Sigmoid colon (tissue), 7 donors: ENCODE measurements at places on chromosomes 1 and 21. TPM values are rescaled to one million over a fixed set of nuclear protein-coding genes. Genes with fewer than 3 reads are reported as not detected.

DNA sequence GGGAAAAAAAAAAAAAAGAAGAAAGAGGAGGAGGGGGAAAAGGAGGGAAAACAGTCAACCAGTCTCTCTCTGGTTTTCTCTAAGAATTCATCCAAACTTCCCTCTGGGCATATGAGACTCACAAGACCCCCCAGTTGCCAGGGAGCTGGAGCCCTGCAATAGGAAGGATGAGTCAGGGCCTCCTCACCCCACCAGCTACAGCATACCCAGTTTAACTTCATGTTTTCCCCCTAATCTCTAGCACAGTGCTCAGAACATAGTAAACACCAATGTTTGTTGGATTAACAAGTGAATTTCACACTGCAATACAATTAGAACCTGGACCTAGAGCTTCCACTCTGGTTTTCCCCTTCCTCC lies 7.8 kb downstream of the F11R start:
- H3K4me3 ChIP-seq, result no peak overlapping the region
- no peaks in the 10 kb centered on the region for H3K4me1 ChIP-seq
- peak overlapping the region; percentile 59 for H3K27ac ChIP-seq
- H3K27me3 ChIP-seq, result no peaks in the 10 kb centered on the region

DNA sequence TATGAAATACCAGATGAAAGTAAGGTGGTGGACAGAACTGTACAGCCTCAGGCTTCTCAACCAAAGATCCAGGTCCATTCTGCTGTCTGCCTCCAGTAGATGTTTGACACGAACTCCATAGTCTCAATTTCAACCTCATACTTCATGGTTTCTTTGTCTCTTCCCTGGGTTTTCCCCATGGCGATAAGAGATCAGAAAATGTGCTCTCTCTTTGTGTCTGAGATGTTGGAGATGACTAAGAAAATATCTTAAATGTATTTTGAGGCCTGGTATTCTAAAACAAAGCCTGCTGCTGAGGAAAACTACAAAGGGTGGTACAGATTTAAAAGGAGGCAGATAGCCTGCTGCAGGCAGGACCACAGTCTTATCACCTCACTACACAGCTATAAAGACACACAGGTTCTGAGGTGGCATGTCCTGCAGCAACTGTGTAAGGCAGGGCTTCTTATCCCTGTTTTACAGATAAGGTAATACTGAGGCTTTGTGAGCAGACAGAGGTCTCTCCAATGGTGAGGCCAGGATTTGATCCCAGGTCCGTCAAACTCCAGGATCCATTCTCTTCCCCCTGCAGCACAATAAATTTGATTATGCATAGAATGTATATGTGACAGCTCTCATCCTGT lies 40.0 kb upstream of the CACNA1E start:
- no peaks in the 10 kb centered on the region for H3K36me3 ChIP-seq
- H3K4me3 ChIP-seq, result no peak overlapping the region
- no peak for DNase-seq
- no peaks in the 10 kb centered on the region for H3K27me3 ChIP-seq

GRCh38 chr1:247104965-247105364 lies 809 bp upstream of the ZNF669 start:
- peak overlapping the region; percentile 76 for H3K4me3 ChIP-seq
- H3K36me3 ChIP-seq, result peaks cover 20% of the 10 kb centered on the region
- H3K4me1 ChIP-seq, result peaks cover 22% of the 10 kb centered on the region
- H3K27me3 ChIP-seq, result no peaks in the 10 kb centered on the region
- no peak for DNase-seq
- H3K27ac ChIP-seq, result peak overlapping the region; percentile 88

- no peaks in the 10 kb centered on the region for H3K36me3 ChIP-seq
- DNase-seq, result no peak
- H3K27ac ChIP-seq, result no peak overlapping the region
- H3K4me3 ChIP-seq, result no peak overlapping the region
- peaks cover 25% of the 10 kb centered on the region for H3K4me1 ChIP-seq
- no peaks in the 10 kb centered on the region for H3K27me3 ChIP-seq
Measured at GRCh38 chr1:94806441-94806871, 13.7 kb upstream of the SLC44A3 start.

- H3K36me3 ChIP-seq, result no peaks in the 10 kb centered on the region
- no peak overlapping the region for H3K4me3 ChIP-seq
- peaks cover 81% of the 10 kb centered on the region for H3K4me1 ChIP-seq
- no peak for DNase-seq
Measured at GRCh38 chr1:164716992-164717703, 158.2 kb downstream of the PBX1 start.

Gene OR2T2
- not detected for total RNA-seq

Gene CEP350
- 45.2 TPM for total RNA-seq

DNA sequence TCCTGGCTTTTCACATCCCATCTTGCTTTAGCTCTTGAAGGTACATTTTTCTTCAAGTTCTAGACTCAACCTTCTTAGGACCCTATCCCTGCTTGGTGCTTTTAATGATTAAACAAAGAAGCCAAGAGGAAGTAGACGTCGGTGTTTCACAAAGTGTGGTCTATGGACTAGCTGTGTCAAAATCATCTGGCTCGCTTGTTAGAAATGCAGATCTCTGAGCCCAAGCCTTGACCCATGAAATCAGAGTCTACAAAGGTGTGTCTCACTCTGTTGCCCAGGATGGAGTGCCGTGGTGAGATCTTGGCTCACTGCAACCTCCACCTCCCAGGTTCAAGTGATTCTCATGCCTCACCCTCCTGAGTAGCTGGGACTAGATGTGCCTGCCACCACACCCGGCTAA lies 295.5 kb upstream of the KAZN start:
- peak overlapping the region; percentile 76 for H3K27ac ChIP-seq
- H3K4me3 ChIP-seq, result no peak overlapping the region
- no peaks in the 10 kb centered on the region for H3K36me3 ChIP-seq
- peaks cover 17% of the 10 kb centered on the region for H3K4me1 ChIP-seq
- no peaks in the 10 kb centered on the region for H3K27me3 ChIP-seq

DNA sequence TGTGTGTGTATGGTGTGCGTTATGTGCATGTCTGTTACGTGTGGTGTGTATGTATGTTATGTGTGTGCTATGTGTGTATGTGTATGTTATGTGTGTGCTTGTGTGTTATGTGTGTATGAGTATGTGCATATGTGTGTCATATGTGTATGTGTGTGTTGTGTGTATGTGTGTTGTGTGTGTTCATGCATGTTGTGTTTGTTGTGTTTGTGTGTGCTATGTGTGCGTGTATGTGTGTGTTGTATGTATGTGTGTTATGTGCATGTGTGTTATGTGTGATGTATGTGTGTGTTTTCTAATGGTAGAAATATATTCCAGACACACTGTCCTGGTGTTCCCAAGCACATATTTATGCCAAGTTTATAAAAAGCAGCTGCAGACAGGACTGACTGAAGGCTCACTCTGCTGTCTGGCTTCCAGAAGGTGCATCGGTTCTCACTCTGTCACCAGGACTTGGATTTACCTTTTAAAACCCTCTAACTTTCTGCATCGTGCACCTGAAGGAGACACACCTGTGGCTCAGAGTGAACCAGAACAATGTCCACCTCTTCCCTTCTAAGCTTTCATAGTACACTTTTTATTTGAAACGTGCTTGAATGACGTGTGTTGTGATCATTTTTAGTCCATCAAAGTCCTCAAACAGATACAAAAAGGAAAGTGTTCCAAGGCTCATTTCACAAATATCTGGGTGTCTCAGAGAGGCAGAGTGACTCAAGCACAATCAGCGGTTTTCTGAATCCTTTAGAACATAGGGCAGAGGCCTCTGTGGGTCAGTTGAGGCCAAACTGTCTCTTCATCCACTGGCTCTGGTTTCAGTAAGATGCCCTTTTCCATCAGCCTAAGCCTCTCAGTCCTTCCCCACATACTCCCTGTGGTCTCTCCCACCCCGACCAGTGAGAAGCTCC lies 49.9 kb downstream of the TOMM20 start:
- H3K4me3 ChIP-seq, result no peak overlapping the region
- H3K27ac ChIP-seq, result peak overlapping the region; percentile 4

DNA sequence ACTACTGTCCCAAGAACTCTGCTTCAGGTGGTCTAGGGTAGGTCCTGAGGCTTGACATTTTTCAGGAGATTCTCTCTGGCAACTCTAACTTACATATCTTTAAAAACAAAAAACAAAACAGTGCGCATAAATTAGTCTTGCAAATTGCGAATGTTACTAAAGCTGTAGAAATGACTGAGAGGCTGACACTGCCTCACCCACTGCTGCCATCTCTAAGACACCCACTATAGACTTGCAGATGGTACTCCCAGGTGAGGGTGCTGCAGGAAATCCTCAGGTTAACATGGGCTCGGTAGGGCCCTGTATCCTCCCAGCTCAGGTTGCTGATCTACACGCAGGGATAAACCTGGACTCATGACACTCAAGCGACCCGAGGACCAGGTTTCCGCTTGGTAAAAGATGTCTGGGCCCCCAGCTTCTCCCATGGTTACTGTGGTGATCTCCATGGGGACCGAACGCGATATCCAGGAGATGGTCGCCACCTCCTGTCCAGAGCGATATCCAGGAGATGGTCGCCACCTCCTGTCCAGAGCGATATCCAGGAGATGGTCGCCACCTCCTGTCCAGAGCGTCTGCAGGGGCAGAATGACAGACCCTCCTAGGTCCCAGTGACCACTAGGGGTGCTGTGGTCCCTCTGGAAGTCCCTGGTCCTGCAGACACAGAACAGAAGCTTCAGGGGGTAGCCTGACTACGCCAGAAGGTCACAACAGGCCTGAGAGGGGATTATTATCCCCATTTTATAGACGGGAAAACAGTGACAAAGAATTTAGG lies 16.2 kb upstream of the LY9 start:
- no peaks in the 10 kb centered on the region for H3K27me3 ChIP-seq
- no peak for DNase-seq
- no peaks in the 10 kb centered on the region for H3K4me1 ChIP-seq
- no peak overlapping the region for H3K4me3 ChIP-seq

Gene CADM3
- 21.0 TPM for total RNA-seq

DNA sequence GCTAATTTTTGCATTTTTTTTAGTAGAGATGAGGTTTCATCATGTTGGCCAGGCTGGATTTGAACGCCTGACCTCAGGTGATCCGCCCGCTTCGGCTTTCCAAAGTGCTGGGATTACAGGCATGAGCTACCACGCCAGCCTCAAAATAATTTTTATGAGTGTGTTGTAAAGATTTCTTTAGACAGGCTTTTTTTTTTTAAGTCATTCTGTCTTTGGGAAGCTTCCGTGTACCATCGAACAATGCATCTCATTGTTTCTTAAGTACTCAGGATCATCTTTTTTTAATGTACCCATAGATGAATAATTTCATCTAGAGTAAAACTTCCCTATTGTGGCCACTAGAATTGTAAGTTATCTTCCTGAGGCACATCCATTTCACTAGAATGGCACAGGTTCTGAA lies 19.6 kb upstream of the SDC3 start:
- H3K27ac ChIP-seq, result no peak overlapping the region
- H3K4me1 ChIP-seq, result peaks cover 15% of the 10 kb centered on the region
- no peak overlapping the region for H3K4me3 ChIP-seq
- peaks cover 4% of the 10 kb centered on the region for H3K36me3 ChIP-seq

GRCh38 chr1:219568733-219569132 lies 44.2 kb downstream of the ZC3H11B start:
- H3K4me1 ChIP-seq, result peaks cover 5% of the 10 kb centered on the region
- H3K27ac ChIP-seq, result no peak overlapping the region
- no peak for DNase-seq

Gene PPIH
- total RNA-seq, result 25.5 TPM

- no peak overlapping the region for H3K4me3 ChIP-seq
- H3K4me1 ChIP-seq, result peaks cover 14% of the 10 kb centered on the region
- no peak for DNase-seq
- H3K27me3 ChIP-seq, result no peaks in the 10 kb centered on the region
Measured at GRCh38 chr1:205286335-205286950, 35.1 kb downstream of the NUAK2 start.

Gene PITHD1
- 51.5 TPM for total RNA-seq

Gene MROH9
- total RNA-seq, result not detected

DNA sequence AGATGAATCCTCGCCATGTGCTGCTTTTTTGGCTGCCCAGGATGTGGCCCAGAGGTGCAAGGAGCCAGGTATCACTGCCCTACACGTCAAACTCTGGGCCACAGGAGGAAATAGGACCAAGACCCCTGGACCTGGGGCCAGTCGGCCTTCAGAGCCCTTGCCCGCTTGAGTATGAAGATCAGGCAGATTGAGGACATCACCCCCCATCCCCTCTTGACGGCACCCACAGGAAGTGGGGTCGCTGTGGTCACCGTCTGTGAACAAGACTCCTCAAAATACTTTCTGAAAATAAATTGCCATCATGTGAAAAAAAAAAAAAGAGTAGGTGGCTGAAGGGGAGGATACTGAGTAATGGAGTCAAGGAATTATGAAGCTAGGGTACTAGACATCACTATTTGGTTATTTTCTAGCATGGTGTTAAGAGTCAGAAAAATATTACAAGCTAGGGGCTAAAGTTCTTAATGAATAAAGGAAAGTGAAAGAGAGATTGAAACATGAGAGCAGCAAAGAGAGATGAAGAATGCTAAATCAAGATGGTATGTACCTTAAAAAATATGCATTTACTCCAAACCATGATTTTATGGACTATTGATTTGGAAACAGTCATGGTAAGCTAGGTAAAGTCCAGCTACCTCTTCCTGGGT lies 84.9 kb downstream of the CLEC20A start:
- no peak for DNase-seq
- no peak overlapping the region for H3K4me3 ChIP-seq
- peaks cover 12% of the 10 kb centered on the region for H3K4me1 ChIP-seq
- no peaks in the 10 kb centered on the region for H3K36me3 ChIP-seq
- no peak overlapping the region for H3K27ac ChIP-seq

DNA sequence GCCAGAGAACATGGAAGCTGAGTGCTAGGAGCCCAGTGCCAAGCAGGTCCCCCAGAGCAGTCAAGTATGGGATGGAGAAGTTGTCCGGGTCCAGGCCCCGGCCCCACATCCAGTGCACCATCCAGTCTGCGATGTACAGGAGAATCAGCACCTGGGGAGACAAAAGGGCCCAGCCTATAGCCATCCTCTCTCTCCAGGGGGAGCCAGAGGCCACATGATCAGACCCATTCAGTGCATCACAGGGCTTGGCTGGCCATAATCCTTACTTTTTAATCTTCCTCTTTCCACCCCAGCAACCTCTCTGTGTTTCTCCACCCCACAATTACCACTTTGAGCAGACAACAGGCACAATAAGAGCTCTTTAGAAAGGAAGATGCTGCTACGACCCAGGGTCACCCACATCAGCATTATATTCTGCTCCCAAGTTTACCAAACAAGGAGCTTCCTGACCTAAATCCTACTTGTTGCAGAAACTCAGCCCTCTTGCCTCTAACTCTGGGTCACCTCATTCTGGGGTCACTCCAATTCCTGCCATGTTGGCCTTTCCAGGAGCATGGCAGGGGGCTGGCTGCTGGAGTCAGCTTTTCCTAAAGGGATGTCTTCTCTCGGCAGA lies 16.4 kb upstream of the RAB29 start:
- no peaks in the 10 kb centered on the region for H3K27me3 ChIP-seq
- H3K27ac ChIP-seq, result no peak overlapping the region
- no peak for DNase-seq
- H3K4me1 ChIP-seq, result no peaks in the 10 kb centered on the region
- no peak overlapping the region for H3K4me3 ChIP-seq

GRCh38 chr1:218030846-218031245 lies 254.2 kb upstream of the RRP15 start:
- no peak overlapping the region for H3K4me3 ChIP-seq
- no peak overlapping the region for H3K27ac ChIP-seq
- no peak for DNase-seq

- no peak for DNase-seq
- H3K27me3 ChIP-seq, result no peaks in the 10 kb centered on the region
- H3K4me3 ChIP-seq, result no peak overlapping the region
- H3K27ac ChIP-seq, result no peak overlapping the region
Measured at GRCh38 chr1:59845091-59845490, 30.3 kb downstream of the HOOK1 start.

- H3K36me3 ChIP-seq, result no peaks in the 10 kb centered on the region
- DNase-seq, result no peak
- H3K4me1 ChIP-seq, result peaks cover 21% of the 10 kb centered on the region
- peak overlapping the region; percentile 51 for H3K4me3 ChIP-seq
- no peak overlapping the region for H3K27ac ChIP-seq
Measured at GRCh38 chr1:5993556-5994491, 1.6 kb upstream of the NPHP4 start.
